ENCODE measurements at places on chromosomes 4 and X. TPM values are rescaled to one million over a fixed set of nuclear protein-coding genes. Genes with fewer than 3 reads are reported as not detected.

GRCh38 chr4:65861993-65862392, 191.7 kb upstream of the EPHA5 start:
- H3K4me1 ChIP-seq: no peaks in the 10 kb centered on the region
- no peak overlapping the region for H3K4me3 ChIP-seq
- no peaks in the 10 kb centered on the region for H3K36me3 ChIP-seq
- no peak overlapping the region for H3K27ac ChIP-seq
- no peak for DNase-seq

DNA sequence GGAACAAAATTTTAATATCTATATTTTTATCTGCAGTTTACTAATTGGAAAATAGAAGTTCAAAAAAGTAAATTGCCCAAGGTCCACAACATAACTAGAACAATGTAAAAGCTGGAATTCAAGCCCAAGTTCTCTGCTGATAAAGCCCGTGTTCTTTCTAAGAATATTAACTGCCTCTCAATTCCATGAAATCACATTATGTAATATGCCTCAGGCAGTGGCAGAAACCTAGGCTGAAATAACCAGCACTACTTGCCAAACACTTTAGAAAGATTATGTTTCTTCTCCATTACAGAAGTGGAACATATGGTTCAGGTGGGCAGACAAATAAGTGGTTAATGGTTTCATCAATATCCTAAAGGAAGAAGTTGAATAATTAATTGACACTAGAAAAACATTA, 56.7 kb upstream of the ADGRL3 start:
- peaks cover 8% of the 10 kb centered on the region for H3K4me1 ChIP-seq
- H3K27me3 ChIP-seq: no peaks in the 10 kb centered on the region
- no peaks in the 10 kb centered on the region for H3K36me3 ChIP-seq
- no peak for DNase-seq
- H3K4me3 ChIP-seq: no peak overlapping the region
- H3K27ac ChIP-seq: no peak overlapping the region

ESX1 gene
- not detected for total RNA-seq

SSX7 gene
- total RNA-seq: not detected

All from osteocyte (in vitro differentiated cells).